ENCODE measurements at places on chromosomes 4 and X.
A peak's percentile ranks its signal among the peaks of the same experiment; 100 is the strongest.

DNA sequence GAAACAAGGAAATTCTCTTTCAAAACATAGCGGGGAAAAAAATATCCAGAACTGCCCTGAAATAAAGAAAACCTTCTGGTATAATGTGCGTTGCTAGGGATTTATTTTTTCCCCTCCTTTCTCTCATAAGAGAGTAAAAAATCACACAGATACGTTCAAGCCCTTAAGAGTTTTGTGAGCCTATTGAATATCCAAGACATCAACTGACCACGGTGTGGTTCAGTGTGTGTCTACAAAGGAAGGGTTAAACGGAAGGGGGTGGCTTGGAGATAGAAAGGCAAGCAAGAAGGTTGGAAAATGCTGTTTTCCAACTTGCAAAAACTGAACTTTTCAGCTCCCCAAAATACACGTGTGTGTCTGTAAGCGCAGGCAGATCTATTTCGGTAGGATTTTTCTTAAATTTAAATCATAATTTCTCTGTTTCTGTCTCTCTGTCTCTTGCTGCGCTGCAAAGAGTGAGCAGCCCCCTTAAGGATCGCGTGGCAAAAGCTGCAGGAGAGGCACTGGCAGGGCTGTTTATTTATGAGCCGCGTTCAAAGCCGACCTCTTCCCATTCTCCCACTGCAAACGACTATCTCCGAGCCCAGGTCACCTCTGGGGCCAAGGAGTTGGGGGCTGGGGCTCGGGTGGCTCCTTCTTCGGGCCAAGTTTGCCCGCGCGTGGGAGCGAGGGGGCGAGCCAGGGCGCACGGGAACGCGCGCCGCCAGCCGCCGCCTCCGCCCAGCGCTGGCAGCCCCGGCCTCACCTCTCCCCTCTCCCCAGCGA lies 492 bp upstream of the SLIT2 start:
- DNase-seq, result peak; percentile 87

GRCh38 chr4:7798178-7798995 lies 141.3 kb downstream of the AFAP1 start:
- no peak for DNase-seq

DNA sequence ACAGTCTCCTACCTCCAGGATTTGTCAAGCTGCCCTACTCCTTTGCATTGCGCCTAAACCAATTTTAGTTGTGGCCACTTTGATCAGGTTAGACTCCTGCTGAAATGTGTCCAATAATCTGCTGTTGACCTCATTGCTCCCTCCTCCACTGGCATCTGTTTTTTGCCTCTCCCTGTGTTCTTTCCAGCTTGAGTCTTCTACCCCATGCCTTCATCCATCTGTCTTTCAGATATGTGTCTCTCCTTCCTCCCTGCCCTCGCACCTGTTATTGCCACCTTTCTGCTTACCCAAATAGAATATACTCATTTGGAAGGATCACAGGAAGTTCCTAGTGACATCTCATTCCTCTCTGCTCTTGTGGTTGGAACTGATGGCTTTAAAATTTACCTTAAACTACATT lies 366.6 kb upstream of the CLNK start:
- no peak for DNase-seq

DNA sequence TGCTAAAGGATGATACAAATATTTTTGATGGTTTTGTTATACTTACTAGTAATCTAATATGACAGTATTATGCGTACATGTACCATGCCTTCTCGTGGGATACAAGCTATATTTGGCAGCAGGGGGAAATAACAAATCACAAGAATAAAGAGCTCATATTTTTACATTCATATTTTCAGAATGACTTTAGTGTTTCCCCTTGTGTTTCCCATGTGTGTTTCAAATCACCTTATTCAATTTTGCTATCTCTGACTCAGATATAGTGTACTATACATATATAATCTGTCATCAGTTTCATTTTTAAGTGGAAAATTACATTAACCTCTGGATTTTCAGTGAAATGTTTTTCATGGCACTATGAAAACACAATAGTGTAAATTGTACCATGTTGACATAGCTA lies 146.8 kb downstream of the RPA4 start:
- no peak for DNase-seq

GRCh38 chrX:8374041-8374825 lies 90.4 kb upstream of the VCX3B start:
- DNase-seq, result no peak

- DNase-seq, result no peak
Measured at GRCh38 chr4:59195839-59196238, 2004.3 kb upstream of the ADGRL3 start.

DNA sequence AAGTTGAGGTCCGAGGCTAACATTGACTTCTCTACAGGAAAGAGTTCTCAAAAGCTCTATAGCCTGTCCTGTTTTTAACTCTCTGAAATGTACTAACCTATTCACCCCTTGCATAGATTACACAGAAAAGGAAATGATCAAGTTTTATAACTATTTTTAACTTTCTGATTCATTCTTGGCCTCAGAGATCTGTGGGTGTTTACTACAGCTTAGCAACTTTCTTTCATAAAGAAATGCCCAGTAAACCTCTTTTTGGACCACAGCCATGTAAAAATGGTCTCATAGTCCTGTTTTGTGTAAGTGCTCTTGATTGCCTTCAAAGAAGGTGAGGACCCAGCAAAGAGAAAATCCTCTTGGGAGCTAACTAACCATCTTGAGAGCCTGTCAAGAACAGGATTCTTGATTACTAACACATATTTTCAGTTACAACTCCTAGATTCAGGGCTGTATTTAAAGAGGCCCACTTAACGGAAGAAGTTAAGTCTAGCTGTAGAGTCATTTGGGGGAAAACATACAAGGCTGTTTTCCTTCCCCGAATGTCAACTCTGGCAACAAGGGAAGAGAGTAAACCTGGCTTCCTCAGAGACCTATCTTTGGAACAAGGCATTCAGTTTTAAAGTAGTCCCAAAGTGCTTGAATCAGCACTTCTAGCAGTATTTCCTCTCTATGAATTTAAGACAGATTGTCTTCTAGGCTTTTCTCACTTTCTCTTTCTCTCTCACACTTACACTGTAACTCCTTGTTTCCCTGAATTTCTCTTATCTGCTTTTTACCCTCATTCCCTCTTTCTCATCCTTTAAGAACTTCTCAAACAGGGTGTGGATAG lies 78.2 kb downstream of the IL21 start:
- no peak for DNase-seq

GRCh38 chrX:40471965-40472648 lies 108.7 kb upstream of the ATP6AP2 start:
- peak; percentile 37 for DNase-seq

- no peak for DNase-seq
Measured at GRCh38 chrX:153934148-153934761, 582 bp downstream of the NAA10 start.

- no peak for DNase-seq
Measured at GRCh38 chr4:40221744-40222143, 24.9 kb downstream of the RHOH start.

DNA sequence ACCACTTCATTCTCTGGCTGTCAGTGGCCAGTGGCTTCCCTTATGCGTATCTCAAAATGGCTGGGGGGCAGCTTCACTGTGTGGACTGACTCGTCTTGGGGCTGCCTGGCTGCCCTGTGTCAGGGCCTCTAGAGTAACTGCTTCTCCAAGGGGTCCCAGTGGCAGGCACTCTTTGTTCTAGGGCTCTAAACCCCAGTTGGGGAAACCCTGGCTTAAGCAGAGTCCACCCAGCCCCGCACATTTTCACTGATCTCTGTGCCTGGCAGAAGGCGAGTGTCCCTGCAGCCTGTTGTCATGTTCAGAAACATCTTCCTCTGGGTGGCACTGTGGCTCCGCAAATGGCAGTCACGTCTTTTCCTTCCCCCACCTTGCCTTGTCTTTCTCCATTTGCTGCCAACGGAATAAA lies 59.7 kb downstream of the NBDY start:
- no peak for DNase-seq

DNA sequence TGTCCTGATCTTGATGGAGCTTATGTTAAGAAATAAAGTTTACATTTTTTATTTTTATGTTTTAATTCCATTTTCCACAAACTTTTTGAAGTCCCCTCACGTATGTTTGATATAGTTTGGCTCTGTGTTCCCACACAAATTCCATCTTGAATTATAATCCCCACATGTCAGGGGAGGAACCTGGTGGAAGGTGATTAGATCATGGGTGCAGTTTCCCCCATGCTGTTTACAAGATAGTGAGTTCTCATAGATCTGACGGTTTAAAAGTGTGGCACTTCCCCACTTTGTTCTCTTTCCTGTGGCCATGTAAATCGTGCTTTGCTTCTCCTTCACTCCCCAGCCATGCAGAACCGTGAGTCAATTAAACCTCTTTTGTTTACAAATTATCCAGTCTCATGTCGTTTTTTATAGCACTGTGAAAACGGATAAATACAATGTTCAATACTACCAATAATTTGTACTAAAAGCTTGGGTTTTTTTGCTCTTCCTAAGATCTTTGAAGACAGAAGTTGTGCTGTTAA lies 89.8 kb downstream of the PAPSS1 start:
- no peak for DNase-seq

GRCh38 chr4:142043509-142043908 lies 407.1 kb downstream of the IL15 start:
- no peak for DNase-seq

GRCh38 chr4:189092581-189092980 lies 848.1 kb upstream of the FRG1 start:
- no peak for DNase-seq

- no peak for DNase-seq
Measured at GRCh38 chr4:22391551-22391950, 124.3 kb downstream of the ADGRA3 start.

DNA sequence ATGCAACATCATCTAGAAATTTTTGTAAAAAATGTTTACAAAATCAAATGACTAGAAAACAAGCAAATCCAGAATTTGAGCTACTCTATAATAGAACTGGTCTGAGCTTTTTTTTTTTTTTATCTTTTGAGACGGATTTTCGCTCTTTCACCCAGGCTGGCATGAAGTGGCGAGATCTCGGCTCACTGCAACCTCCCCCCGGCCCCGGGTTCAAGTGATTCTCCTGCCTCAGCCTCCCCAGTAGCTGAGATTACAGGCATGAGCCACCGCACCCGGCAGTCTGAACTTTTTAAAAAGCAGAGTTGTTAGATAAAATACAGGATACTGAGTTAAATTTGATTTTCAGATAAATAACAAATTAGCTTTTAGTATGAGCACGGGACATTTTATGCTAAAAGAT lies 11.0 kb downstream of the SPP1 start:
- DNase-seq, result no peak

- no peak for DNase-seq
Measured at GRCh38 chr4:5206016-5206790, 154.9 kb downstream of the STK32B start.

GRCh38 chr4:41857226-41857641 lies 78.0 kb upstream of the TMEM33 start:
- no peak for DNase-seq

GRCh38 chr4:113738251-113738650 lies 23.3 kb downstream of the CAMK2D start:
- no peak for DNase-seq

- peak; percentile 0 for DNase-seq
Measured at GRCh38 chrX:121260596-121261240, 213.3 kb downstream of the GLUD2 start.

GRCh38 chr4:110344165-110344564 lies 131.8 kb upstream of the ENPEP start:
- DNase-seq, result no peak

DNA sequence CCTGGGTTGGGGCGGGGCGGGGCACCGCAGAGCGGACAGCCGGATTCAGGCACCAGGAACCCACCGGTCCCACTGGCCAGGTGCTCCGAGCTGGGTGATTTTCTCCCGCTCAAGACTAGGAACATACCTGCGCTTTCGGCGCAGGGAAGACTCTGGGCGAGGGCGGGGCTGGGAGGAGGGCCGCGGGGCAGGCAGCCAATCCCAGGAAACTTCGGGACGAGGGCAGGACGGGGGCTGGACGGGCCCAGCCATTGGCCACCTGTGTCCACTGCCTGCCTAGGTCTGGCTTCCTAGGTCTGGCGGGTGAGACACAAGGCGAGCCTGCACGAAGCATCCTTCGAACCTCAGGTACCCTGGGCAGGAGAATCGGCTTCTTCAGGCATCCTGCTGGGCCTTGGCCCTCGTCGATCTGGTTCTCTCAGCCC lies 274 bp upstream of the ERVMER34-1 start:
- peak; percentile 61 for DNase-seq

GRCh38 chrX:13491061-13491460 lies 78.3 kb upstream of the EGFL6 start:
- no peak for DNase-seq

DNA sequence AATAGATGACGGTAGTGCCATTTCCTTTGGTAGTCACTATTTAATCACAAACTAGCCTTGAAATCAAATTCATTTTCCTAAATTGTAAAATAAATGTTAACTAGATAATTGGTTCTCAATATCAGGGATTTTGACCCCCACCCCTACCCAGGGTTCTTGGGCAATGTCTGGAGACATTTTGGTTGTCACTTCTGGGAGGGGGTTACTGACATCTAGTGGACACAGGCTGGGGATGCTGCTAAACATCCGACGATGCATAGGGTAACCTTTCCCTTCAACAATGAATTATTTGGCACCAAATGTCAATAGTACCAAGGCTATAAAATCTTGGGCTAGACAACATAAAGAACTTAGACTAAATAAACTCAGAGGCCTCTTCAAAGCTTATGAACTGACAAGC lies 285.8 kb upstream of the TRPC5 start:
- no peak for DNase-seq

GRCh38 chr4:11632483-11632882 lies 203.8 kb upstream of the HS3ST1 start:
- DNase-seq, result no peak

- DNase-seq, result no peak
Measured at GRCh38 chrX:33178218-33178617, 33.1 kb downstream of the DMD start.

DNA sequence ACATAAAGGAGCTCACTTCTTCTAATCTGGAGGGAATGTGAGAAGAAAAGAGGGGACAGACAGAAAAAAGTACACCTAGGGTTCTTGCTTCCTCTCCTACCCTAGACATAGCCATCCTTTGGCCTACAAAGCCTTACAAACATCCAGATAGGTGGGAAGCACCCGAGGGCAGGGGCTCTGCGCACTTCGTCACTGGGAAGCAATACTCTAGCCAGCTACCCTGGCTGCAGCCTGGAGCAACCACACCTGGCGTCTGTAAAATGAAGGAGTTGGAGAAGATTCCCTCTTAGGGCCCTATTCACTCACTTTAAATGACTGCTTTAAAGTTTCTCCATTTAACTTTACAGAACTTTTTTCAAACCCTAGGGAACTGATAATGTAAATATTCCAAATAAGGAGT lies 65.7 kb upstream of the NOCT start:
- DNase-seq, result no peak

DNA sequence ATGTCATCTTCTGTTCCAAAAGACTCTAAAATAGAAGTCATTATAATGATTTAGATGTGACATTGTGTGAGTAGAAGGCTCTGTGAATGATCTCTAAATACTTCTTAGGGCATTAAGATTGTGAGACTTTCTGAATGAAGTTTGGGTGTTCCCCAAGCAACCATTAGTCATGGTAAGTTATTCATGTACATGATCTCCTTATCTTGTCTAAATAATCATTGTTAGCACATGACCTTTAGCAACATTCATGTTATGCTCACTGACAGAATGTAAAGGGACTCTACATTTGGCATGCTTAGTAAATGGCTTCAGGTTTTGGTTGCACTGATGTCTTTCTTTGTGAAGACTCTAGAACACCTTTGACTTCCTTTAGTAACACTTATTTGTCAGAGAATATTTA lies 140.8 kb upstream of the AGA start:
- DNase-seq, result no peak

Measured in right kidney (tissue), 9 donors.